A172 (cell line): ENCODE measurements at places on chromosomes 16 and 17. TPM values are rescaled to one million over a fixed set of nuclear protein-coding genes. Genes with fewer than 3 reads are reported as not detected.
A peak's percentile ranks its signal among the peaks of the same experiment; 100 is the strongest.

The CIITA gene
- total RNA-seq, result 0.07 TPM in 1 of 2 replicates, not detected in the other

DNA sequence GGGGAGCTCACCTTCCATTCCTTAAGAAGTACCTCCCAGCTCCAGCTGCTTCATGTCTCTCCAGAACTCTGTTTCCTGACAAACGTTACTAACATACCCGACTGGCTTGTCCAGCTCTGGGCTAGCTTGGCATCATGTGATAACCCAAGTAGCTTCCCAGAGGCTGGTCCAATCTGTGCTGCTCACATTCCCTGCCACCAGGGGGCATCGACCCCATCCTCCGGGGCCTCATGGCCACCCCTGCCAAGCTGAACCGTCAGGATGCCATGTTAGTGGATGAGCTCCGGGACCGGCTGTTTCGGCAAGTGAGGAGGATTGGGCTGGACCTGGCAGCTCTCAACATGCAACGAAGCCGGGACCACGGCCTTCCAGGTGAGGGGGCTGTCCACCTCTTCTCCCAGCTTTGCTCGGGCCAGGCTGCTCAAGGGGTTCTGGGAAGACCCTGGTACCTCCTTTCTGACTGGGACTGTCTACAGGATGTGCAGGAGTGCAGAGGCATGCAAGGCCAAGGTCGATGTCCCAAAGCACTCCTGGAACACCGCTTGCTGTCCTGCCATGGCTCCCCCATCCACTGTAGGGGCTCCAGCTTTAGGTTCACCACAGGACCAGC, 7.6 kb downstream of the EPX start:
- peak; percentile 66 for DNase-seq

GRCh38 chr16:77945126-77945525, 77.2 kb upstream of the CLEC3A start:
- DNase-seq, result no peak

The CXCL16 gene
- total RNA-seq, result 5.1 and 8.1 TPM in 2 replicates

DNA sequence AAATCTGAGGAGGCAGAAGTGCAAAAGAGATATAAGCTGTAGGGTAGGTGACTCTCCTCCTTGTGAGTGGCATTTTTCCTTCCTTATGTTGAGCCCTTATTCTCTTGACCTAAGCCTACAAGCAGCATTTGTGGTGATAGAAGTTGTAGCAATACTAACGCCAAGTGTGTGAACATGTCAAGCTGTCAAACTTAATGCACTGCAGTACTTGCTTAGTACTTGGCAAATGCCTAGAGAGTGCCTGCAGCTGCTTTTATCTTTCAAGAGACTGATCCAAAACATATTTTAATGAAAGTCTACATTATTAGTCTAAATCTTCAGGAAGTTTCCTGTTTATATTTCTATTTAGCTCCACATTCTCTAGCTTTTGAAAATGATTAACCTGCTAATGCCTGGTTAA, 83.2 kb downstream of the CNTNAP4 start:
- DNase-seq, result no peak

The PLLP gene
- total RNA-seq, result 0.55 TPM in 1 of 2 replicates, not detected in the other

GRCh38 chr17:44210342-44211192, 8.9 kb downstream of the UBTF start:
- DNase-seq, result peak; percentile 71

DNA sequence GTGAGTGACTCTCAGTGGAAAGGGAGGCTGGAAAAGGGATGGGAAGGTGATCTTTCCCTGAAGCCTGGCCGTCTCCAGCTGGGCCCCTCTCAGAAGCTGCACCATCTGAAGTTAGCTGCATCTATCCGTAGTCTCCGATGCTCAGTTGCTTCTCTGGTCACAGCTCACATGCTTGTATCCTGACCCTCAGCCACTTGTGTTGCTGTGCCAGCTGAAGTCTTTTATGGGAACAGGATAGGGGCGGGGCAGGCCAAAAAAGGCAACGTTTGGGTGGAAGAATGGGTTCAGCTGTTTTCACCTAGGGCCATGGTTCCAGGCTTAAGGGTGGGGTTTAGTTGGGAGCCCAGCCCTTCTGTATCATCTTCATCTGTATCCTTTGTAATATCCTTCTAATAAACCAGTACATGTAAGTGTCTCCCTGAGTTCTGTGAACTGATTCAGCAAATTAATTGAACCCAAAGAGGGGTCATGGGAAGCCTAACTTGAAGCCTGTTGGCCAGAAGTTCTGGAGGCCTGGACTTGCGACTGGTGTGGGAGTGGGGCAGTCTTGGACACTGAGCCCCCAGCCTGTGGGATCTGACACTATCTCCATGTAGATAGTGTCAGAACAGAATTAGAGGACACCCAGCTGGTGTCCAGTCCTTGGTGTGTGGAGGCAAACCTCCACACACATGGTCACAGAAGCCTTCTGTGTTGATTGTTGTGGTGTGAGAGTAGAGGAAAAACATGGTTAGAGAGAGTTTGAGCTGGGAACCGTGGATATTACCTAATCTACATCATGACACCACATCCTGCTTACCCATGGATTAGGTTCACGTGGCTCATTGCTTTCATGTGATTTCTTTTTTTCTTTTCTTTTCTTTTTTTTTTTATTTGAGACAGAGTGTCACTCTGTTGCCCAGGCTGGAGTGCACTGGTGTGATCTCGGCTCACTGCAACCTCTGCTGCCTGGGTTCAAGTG, 49.3 kb upstream of the FBXO47 start:
- no peak for DNase-seq

DNA sequence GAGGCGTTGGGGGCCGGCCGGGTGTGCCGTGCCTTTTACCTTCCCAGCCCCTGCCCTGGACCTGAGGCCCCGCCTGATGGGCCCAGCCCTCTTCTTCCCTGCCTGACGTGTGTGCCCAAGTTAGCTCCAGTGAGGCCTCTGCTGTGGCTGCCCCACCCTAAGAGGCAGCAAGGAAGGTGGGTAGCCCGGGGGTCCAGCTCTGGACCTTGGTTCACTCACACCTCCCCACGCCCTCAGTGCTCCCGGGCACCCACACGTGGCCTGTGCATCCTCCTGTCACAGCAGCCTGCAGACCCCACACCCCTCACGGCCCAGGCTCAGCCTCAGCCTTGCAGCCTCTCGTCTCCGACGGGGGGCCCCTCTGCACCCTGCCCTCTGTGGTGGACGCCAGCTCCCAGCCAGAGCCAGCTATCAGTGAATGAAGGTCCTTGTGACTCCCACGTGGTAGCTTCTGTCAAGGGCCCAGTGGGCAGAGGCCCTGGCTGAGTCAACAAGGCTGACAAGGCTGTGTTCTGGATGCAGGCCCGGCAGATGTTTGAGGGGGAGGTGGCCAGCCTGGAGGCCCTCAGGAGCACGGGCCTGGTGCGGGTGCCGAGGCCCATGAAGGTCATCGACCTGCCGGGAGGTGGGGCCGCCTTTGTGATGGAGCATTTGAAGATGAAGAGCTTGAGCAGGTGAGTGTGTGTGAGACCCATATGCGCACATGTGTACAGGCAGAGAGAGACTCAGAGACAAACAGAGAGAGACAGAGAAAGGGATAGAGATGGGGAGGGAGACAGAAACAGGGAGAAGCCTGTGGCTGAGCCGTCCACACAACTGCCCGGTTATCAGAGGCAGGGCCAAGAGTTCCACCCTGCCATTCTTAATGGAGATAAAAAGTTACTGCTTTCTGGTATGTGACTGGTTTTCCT, 2.8 kb downstream of the FN3K start:
- DNase-seq, result no peak

DNA sequence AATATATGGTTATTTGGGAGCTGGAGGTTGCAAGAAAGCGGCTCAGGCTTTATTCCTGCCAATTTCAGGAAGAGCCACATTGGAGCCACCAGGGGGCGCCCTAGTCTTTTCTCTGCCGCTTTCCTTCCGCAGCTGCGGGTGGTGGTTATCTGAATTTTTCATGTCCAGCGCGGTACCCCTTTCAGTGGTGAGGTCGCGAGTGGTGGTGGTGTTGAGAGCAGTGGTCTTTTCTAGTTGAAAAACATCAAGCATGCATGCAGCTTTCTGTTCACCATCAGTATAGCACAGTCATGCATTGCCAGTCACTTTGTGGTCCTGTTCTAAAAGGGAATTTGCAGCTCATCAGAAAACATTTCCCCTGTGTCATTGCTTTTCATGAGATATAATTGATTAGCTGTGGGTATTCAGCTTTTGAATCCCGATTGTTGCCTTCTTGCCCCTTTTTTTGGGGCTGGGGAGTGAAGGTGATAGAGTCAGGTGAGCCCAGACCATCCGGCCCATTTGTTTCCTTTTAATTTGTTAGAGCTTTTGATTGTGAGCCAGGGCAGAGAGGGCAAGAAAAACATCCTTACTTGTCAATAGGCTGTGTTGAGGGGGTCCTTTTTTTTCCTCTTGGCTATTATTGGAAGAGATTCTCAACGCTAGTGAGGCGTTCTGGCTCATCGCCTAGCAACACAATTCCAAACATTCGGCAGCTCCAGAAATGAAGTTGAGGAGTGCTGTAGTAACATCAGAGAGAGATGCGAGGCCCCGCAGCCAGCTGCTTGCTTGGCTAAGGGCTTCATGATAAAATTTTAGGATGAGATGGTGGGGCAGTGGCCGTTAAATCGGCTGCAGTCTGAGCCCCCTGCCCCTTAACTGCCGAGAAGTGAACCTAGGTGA, 119.0 kb downstream of the SNX29 start:
- DNase-seq, result peak; percentile 43

The CSH1 gene
- total RNA-seq, result not detected in 2 replicates

- DNase-seq, result no peak
Observed at GRCh38 chr16:79653373-79653891, 52.9 kb upstream of the MAF start.

DNA sequence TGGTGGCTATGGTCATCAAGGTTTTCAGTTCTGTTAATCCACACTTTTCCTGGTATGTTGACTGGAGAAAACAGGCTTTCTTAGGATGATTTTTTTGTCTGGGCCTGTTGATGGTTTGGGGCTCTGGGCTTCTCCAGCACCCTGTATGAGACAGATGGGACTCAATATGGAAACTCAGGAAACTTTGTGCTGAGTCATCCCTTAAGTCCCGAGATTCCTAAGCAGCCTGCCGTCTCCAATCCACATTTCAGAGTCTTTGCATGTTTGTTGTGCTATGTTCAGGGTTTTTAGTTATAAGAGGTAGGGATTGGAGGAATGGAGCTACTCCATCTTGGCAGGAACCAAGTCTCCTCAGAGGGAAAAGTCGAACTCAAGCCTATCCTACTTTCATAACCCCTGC, 253.3 kb upstream of the FOXF1 start:
- peak; percentile 13 for DNase-seq

- peak; percentile 78 for DNase-seq
Observed at GRCh38 chr16:20763461-20764232, at the start of gene ACSM3. Gene ACSM3, plus strand, starts transcription at chr16:20764014. Its CDS starts 6,021 bp downstream, at chr16:20770035.
